Central memory CD4-positive, alpha-beta T cell (primary cell): ENCODE measurements at places on chromosomes 5 and 9.

GRCh38 chr5:142952229-142952628, 182.1 kb downstream of the ARHGAP26 start:
- no peak for DNase-seq

DNA sequence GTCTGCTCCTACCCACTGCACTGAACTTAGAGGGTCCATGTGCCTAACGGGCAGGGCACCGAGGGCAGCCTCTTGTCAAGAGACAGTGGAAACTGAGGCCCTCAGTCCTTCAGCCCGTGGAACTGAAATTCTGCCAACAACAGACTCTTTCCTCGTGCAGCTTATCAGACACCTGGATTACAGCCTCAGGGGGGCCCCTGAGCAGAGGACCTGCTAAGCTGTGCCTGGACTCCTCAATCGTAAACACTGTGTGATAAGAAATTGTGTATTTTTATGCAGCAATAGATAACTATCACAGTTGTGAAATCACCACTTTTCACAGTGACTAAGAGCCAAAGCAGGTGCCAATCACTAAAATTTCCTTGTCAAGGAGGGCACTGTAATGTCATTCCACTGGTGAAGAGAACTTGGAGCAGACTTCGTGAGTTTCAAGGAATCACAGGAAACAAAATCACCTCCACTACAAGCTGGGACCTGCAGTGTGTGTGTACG, 33.4 kb upstream of the CTSV start:
- DNase-seq = no peak

DNA sequence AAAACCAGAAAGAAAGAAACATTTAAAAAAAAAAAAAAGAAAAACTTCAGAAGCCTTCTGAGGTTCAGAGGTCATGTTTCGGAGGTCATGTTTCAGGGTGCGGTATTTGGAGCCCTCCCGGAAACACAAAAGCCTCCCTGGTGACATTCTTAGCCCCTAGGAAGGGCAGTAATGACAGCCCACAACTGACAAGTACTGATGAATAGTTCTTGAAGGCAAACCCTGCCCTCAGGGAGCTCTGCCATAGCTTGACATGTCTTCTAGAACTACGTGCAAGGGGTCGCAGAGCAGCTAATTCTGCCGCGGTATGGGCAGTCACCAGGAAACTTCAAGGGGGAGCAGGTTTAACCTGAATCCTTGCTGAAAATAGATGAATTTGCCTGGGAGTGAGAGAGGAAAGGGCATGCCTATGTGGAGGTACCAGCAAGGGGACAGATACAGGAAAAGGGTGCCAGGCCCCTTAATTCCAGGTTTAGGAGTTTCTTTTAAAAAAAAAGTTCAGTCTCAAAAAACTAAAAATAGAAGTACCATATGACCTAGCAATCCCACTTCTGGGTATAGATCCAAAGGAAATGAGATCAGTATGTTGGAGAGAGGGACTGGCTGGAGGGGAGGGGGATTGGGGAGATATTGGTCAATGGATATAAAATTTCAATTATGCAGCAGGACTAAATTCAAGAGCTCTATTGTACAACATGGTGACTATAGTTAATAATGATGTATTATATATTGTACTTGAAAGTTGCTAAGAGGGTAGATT, 98.4 kb downstream of the C9orf152 start:
- no peak for DNase-seq

- DNase-seq = no peak
Observed at GRCh38 chr5:160054831-160055230, 45.9 kb downstream of the TTC1 start.

GRCh38 chr5:766666-767431, 17.7 kb downstream of the ZDHHC11B start:
- no peak for DNase-seq

GRCh38 chr9:92619601-92620300, 50.2 kb downstream of the IPPK start:
- no peak for DNase-seq
